Myometrial cell (primary cell): ENCODE measurements at places on chromosomes 7 and 10. TPM values are rescaled to one million over a fixed set of nuclear protein-coding genes. Genes with fewer than 3 reads are reported as not detected.

Gene EMX2
- 3.2 and 4.6 TPM in 2 replicates for total RNA-seq

Gene CAMK1D
- total RNA-seq, result 0.58 and 1.2 TPM in 2 replicates

Gene DEPP1
- 9.7 and 14.4 TPM in 2 replicates for total RNA-seq

Gene PTPN12
- total RNA-seq, result 16.7 and 28.9 TPM in 2 replicates

Gene SLC39A12
- total RNA-seq, result not detected in 2 replicates
